MCF 10A (cell line): ENCODE measurements at places on chromosomes 2 and 18.

DNA sequence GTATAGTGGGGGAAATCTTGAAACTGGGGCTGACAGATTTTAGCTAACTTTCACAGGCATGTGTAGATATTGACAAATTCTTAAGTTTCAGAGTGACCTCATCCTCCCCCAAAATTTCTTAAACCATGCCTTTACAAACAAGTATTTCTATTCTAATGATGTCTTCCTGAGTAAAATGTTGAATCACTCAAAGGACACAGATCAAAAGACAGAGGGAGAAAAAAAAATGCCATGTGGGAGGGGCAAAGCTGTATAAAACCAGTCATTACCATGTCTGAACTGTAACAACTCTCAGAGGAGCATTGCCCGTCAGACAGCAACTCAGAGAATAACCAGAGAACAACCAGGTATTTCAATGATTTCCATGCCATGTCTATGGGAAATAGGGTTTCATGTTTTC is at the start of gene SERPINB2:
TSS of gene SERPINB2 (plus strand) at position 282 of the 400 bp plus-strand sequence. CDS start 3,740 bp downstream, outside the sequence.
- peak; percentile 24 for DNase-seq

GRCh38 chr2:39664888-39665591 is 677 bp upstream of the TMEM178A start:
- no peak for DNase-seq

DNA sequence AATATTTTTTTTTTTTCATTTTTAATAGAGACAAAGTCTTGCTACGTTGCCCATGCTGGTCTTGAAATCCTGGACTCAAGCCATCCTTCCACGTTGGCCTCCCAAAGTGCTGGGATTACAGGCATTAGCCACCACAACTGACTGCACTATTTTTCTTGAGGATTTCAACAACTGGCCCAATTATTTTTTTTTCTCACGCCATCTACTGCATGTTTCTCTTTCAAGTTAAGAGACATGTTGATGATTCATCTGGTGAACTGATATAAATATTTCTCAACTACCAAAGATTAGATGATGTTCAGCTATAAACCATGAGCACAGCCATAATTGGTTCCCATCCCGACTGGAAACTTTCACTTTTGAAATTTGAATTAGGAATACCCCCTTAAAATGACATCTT is 688.4 kb upstream of the SYT4 start:
- DNase-seq: peak; percentile 14

DNA sequence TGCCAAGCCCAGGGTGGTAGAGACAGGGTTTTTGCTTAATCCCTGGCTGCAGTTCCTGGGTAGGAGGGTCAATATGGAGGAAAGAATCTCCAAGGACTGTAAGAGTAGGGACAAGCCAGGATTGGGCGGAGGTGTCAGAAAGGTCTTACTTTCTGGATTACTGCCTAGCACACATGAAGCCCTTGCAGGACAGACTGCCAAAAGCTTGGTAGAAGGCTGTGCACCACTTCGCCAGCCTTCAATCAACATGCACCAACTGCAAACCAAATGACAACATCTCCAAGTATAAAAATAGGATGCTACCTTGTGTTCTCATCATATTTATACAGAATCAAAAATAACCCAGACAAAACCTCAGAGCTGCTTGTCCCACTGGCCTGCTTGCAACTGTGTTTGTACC is 3.7 kb downstream of the ZNF142 start:
- no peak for DNase-seq

DNA sequence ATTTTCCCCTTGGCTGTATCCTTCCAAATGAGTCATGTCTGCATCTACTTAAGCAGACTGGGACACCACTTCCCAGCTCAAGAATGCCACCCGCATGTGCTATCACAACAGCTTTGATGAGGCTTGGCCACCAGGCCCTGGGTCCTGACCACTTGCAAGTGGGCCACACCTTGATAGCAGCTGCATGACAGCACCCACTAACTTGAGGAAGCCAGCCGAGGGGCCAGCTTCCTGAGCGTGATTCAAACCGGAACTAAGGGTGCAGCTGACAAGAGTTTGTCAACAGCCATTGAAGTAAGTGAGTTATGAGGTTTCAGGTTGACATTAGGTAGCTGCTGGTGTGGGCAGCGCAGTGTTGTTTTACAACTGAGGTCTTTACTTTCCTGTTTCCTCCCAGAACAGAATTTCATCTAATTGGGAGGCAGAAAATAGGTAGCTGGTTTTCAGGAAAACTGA is 54.4 kb downstream of the EPHA4 start:
- DNase-seq: peak; percentile 11

- DNase-seq: no peak
Observed at GRCh38 chr2:26668041-26668440, 24.5 kb upstream of the KCNK3 start.

- no peak for DNase-seq
Observed at GRCh38 chr2:8215159-8215863, 466.5 kb upstream of the ID2 start.
